ENCODE measurements at places on chromosomes 7 and 10.

GRCh38 chr10:67302701-67303100 lies 376.9 kb downstream of the LRRTM3 start:
- DNase-seq: no peak

- DNase-seq: no peak
Measured at GRCh38 chr10:128781637-128782036, 655.4 kb upstream of the MKI67 start.

GRCh38 chr10:132143162-132143561 lies 43.6 kb upstream of the DPYSL4 start:
- DNase-seq: no peak

- DNase-seq: no peak
Measured at GRCh38 chr10:113980408-113981087, 63.1 kb upstream of the ADRB1 start.

DNA sequence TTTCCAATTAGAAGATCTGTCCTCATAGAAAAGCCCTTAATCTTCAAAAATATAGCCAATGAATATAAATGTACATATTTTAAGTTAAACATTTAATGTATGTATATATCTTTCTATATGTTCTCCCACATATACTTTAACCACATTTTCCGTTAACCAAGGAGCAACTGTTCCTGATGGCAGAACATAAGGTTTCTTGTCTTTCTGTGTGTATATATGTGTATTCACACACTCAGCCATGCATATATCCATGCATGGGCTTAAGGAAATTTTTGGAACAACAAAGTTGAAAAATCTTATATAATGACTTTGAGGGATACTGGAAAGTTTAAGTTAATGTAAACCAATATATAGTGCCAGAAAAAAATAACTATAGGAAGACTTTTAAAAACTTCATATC lies 274.0 kb downstream of the DGKB start:
- DNase-seq: no peak

- DNase-seq: no peak
Measured at GRCh38 chr7:129160161-129160905, 15.8 kb downstream of the TSPAN33 start.

- DNase-seq: no peak
Measured at GRCh38 chr7:24741679-24742505, 15.4 kb downstream of the GSDME start.
